H9 (cell line): ENCODE measurements at places on chromosomes 5 and 9.

- H3K27ac ChIP-seq, result no peak overlapping the region
- no peak for DNase-seq
- H3K4me3 ChIP-seq, result no peak overlapping the region
- H3K4me1 ChIP-seq, result no peaks in the 10 kb centered on the region
- H3K36me3 ChIP-seq, result peaks cover 2% of the 10 kb centered on the region; the same call in 1 of the 3 replicates
- H3K27me3 ChIP-seq, result no peaks in the 10 kb centered on the region
These were observed 80.5 kb upstream of the JAK2 start for GRCh38 chr9:4904322-4905134.

DNA sequence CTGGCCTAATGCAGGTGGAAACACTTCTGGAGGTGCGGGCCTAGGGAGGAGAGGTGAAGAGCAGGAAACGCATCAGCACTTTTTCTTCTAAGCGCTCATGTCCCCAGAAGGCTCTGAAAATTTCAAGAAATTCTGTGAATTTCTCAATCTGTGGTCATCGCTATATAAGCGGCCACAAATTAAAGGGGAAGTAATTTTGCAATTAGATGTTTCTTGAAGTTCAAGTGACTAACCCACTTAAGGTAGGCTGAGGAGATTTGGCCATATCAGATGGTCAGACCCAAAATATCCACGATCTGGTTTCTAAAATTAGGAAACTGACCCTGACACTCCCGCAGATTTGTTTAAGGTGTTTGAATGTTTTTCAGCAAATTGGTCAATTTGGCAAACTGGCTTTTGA lies 16.6 kb upstream of the HMGCR start:
- no peak for DNase-seq
- H3K27ac ChIP-seq, result peak overlapping the region; percentile 51
- peaks cover 2% of the 10 kb centered on the region; the same call in 1 of the 2 replicates for H3K36me3 ChIP-seq
- no peak overlapping the region for H3K4me3 ChIP-seq
- H3K4me1 ChIP-seq, result peaks cover 11% of the 10 kb centered on the region

DNA sequence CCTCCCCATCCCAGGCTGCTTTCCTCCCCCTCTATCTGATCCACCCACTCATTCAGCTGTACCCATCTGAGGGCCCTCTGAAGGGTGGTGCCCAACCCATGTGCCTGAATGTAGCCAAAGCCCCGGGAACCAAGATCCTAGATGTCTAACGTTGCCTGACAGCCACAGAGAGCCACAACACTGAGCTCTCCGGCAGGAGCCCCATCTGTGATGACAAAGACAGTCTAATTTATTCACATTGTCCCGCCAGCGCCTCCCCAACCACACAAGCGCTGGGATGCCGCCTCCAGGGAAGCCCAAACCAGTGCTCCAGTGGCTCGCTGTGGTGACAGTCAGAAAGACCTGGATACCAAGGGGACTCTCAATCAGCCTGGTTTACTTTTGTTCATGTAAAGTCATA lies 8.4 kb downstream of the IGFBPL1 start:
- H3K4me1 ChIP-seq, result no peaks in the 10 kb centered on the region; the same call in 1 of the 2 replicates
- H3K4me3 ChIP-seq, result no peak overlapping the region
- H3K27me3 ChIP-seq, result no peaks in the 10 kb centered on the region
- DNase-seq, result no peak
- no peak overlapping the region for H3K27ac ChIP-seq

DNA sequence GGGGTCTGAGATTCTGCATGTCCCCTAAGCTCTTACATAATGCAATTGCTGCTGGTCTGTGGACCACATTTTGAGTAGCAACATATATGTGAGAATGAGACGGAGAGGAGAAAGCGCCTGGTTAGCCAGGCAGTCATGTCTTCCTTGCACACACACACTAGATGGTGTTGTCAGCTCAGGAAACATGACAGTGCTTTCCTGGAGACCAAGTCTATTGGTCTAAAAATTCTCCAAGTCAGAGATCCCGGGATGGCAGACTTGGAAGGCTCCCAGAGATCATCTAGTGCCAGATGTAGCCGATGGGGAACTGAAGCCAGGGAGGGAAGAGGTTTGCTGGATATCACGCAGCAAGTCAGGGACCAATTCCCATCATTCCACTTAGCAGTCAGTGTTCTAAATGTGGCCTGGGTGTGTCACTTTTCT lies 53.4 kb downstream of the GALNT12 start:
- H3K4me3 ChIP-seq, result no peak overlapping the region
- no peaks in the 10 kb centered on the region for H3K4me1 ChIP-seq
- H3K36me3 ChIP-seq, result no peaks in the 10 kb centered on the region
- DNase-seq, result no peak

DNA sequence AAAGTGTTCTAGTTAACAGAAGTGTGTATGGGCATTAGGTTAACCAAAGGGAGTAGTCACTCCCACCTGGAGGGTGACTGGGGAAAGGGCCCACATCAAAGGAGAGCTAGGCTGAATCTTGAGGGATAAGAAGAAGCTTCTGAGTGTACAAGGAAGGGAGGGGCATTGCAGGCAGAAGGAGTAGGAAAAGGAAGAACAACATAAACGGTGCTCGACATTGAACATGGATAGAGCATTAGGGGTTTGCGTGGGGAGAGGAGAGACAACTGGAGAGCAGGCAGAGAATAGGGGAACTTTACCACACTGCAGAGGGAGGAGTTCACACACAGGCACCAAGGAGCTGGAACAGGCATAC lies 5.3 kb upstream of the GLRX start:
- no peaks in the 10 kb centered on the region for H3K36me3 ChIP-seq
- no peak for DNase-seq
- no peak overlapping the region for H3K4me3 ChIP-seq
- H3K27me3 ChIP-seq, result no peaks in the 10 kb centered on the region
- peaks cover 4% of the 10 kb centered on the region; the same call in 1 of the 2 replicates for H3K4me1 ChIP-seq
